Sigmoid colon (tissue), 7 donors: ENCODE measurements at places on chromosomes 2 and 18. TPM values are rescaled to one million over a fixed set of nuclear protein-coding genes. Genes with fewer than 3 reads are reported as not detected.
A peak's percentile ranks its signal among the peaks of the same experiment; 100 is the strongest.

DNA sequence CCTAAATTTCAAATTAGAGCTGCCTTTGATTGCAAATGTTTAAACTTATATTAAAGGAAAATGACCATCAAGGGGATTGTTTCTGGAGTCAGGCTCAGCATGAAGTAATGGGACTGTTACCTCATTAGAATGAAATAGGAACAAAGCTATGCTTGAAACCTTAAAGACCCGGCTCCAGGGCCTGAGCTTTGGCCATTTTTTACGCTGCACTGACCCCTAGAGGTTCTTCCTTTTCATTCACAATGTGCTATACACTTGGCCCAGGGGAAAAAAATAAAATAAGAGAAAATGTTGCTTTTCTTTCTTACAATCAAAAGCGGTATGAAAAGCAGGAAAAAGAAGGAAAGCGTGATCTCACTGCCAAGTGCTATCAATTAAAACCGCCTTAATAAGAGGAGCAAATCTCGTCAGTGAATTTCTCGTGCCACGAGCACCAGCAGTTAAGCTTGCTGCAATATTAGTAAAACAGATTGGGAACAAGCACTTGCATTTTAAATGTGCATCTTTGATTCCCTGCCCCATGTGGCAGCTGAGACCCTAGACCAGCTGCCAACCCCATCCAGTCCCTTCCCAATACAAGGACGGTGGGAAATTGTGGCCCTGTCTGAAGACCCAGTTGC lies 96.6 kb downstream of the MBD2 start:
- no peak for DNase-seq

DNA sequence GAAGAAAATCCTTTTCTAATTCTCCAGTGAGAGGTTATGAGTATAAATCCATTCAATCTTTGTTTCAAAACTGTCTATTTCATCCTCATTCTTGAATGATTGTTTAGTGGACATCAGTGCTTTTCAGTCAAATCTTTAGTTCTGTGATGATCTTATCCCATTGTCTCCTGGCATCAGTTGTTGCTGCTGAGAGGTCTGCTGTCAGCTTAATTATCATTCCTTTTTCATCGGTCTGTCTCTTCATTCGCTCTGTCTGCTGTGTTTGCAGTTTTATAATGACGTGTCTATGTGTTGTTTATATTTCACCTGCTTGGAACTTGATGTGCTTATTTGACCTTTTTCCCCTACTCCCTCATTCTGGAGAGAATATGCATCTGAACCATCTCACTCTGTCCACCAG lies 69.2 kb upstream of the GLI2 start:
- DNase-seq, result no peak

RTP5 gene
- 0.16 TPM for total RNA-seq

GRCh38 chr2:145012806-145013205 lies 492.9 kb upstream of the ZEB2 start:
- DNase-seq, result no peak

DNA sequence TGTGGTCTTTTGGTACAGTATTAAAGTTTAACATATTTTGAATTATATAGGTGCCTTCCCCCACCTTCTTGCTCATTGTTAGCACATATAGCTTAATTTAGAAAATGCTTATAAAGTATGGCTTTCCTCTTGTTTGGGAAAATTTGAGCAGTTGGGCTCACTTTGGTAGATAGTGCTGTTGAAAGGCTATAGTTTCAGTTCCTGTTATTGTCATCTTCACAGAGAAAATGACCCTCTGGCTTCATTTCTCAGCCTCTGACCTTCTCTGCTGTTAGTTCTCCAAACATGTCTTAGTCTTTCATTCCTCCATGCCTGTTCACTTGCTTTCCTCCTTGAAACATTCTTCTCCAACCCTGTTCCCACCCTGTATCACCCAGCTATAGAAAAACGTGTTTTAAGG lies 200.6 kb downstream of the WDR7 start:
- no peak for DNase-seq

- no peak for DNase-seq
These were observed 167.0 kb downstream of the ZNF804A start for GRCh38 chr2:184765112-184765895.

CRYGD gene
- not detected for total RNA-seq

- DNase-seq, result no peak
These were observed 379.6 kb downstream of the FBXO15 start for GRCh38 chr18:73768043-73768442.

DNA sequence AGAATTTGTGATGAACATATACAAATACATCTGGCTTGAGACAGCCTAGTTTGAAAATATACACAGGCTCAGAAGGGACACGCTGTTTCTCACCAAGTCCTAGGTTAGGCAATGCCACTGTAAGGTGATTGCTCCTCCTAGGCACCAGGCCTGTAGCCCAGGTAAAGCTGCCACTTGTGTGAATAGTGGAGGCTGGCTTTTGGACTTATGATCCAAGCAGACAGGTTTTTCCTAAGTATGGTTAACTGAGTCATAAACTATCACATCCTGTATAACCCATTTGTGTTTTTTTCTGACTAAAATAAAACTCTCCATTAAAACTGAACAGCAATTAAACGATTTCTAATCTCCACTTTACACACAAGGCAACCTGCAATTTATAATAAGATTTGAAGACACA lies 81.0 kb downstream of the SEMA4F start:
- no peak for DNase-seq

GRCh38 chr2:157971702-157972101 lies 95.6 kb upstream of the ACVR1 start:
- no peak for DNase-seq

- DNase-seq, result no peak
These were observed 665.3 kb downstream of the STK39 start for GRCh38 chr2:167581961-167582574.

- peak; percentile 91 for DNase-seq
These were observed 22.8 kb downstream of the TNS1 start for GRCh38 chr2:217980036-217980435.

DNA sequence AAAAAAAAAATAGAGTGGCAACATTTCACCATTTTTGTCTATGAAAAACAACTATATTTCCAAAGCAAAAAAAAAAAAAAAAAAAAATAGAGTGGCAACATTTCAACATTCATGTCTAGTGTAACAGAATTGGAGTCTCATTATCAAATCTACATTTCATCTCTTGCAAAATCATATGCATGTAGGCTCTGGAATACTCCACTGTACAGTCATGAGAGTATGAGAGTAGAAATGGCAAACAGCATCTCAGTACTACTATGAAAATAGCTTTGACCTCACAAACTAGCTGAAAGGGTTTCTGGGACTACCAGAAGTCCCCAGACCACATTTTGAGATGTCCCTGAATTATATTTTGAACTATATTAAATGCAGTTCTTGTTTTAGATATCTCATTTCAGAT lies 82.8 kb downstream of the SMAD2 start:
- DNase-seq, result no peak

GRCh38 chr2:16971722-16972234 lies 306.1 kb upstream of the CYRIA start:
- no peak for DNase-seq

GRCh38 chr18:62611453-62612288 lies 88.8 kb downstream of the ZCCHC2 start:
- no peak for DNase-seq

GBX2 gene
- not detected for total RNA-seq

GRCh38 chr18:3605954-3606443 lies 156.0 kb downstream of the TGIF1 start:
- DNase-seq, result peak; percentile 58

DNA sequence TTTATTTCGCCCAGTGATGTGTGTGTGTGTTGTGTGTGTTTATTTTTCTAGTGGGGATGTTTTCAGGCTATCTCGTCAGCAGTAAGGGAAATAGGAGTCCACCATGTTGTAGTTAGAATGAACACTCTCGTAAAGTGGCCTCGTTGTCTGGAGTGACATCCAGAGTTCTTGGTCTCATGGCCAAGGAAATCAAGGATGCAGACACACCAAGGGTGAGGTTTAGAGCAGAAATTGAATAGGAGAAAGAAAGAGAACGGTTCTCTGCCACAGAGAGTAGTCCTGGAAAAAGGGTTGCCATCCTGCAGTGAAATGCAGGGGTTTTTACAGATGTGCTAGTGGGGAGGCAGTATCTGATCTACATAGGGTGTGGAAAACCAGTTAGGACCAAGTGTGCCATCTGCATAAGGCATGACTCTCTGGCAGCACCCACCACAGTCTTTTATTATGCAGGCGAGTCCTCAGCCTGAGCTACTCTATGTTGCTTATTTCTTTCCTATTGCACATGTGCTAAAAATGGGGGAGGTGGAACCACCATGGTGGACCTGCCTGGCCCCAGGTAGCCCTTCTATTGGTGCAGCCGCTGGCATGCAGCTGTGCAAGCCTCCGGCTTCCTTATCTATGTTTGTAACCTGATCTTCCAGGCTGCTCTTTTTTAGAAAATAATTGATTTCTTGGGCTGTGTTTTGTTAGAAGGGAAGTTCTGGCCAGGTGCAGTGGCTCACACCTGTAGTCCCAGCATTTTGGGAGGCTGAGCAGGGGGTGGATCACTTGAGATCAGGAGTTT lies 23.2 kb downstream of the RALB start:
- DNase-seq, result no peak

DNA sequence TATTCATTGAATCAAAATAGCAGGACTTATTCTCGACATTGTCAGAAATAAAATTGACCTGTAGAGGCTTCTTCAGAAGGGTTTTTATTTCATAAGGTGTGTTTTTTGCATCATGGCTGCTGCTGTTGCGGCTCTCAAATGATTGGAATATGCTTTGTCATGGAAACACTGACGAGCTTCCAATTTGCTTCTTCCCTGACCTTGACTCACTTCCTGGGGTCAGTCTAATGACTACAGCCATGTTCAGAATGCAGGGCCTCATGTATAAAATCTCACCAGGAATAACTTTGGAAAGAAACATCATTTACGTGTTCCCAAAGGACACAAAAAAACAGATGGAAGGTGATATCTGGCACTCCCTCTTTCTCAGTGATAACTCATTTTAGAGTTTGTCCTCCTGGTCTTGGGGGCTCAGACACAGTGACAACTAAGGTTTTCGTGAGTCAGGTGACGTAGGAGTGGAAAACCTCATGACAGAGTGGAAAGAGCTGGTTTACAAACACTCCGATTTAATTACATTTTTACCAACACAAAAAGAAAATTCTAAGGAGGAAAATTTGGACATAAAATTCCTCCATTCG lies 467.0 kb upstream of the RAB12 start:
- no peak for DNase-seq

DNA sequence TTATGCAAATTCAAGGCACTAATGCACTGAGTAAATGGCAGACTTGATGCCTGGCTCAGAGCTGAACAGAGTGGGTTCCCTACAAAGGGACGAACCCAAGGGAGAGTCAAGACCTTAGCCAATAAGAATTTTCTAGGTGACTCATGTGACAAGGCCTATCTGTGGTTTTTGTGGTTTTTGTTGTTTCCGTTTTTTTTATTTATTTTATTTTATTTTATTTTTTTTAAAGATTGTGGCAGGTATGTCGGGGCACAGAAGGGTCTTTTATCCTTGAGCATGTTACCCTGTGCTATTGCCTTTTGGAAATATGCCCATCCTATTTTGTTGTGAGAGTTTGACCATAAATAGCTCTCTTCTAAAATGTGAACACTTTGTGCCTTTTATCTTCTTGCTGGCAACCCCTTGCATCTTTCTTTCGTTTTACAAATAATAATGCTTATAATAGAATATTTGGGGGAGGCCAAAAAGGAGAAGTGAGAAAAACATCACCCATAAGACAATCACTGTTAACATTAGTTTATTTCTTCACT lies 113.4 kb upstream of the AQP4 start:
- DNase-seq, result no peak

DNA sequence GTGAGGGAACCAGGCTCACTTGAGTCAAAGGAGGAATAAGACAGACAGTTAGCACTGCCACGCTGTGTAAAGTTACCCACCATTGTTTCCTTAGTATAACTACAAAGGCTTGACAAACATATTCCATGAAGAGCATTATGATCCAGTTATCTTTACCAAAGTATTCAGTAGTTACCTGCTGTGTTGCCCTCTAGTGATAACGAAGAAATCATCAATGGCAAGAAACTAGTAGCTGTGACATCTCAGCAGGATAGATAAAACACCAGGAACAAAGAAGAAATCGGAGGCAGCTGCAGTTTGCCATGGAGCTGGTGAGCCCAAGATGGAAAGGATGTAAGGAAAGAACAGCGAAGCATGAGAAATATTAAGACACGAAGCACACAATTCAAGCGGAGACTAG lies 215.3 kb upstream of the FSHR start:
- no peak for DNase-seq

GRCh38 chr2:165149439-165149838 lies 54.4 kb downstream of the SCN3A start:
- DNase-seq, result no peak

DUSP11 gene
- 34.7 TPM for total RNA-seq

DNA sequence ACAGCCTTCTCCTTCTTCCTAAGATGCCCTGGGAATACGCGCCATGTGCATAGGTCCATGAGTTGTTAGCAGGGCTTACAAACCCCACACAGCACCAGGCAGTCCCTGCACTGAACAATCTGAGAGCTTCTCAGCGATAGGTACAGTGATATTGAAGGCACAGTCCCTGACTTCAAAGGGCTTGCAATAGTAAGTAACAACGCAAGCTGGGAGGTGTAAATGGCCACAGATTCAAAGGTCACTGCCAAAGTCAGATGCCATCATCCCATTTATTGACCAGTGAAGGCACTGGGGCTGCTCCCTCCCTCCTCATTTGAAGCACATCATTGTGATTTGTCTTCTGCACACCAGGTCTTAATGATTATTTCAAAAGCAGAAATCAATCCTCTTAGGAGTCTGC lies 541 bp upstream of the SCYGR3 start:
- DNase-seq, result no peak

- DNase-seq, result no peak
These were observed 510.7 kb upstream of the LRRTM1 start for GRCh38 chr2:80815259-80815658.

DNA sequence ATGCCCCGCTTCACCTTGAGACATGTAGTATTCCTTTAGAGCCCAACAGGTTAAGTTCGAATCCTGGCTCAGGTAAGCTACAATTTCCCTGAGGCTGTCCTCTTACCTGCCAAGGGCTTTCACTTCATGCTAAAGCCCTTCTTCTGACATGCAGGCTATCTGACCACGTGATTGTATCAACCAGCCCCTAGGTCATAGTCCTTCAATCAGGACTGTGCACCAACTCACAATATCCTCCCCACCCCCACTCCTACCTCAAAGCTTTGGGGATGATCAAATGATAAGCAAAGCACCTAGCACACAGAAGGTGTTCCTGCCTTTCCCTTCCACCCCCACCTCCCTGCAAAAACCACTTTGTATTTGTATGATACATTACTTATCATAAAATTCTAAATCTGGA lies 78.9 kb downstream of the AAK1 start:
- no peak for DNase-seq

GRCh38 chr2:60486067-60486466 lies 67.4 kb downstream of the BCL11A start:
- no peak for DNase-seq

GALM gene
- 20.2 TPM for total RNA-seq

- DNase-seq, result no peak
These were observed 3.1 kb downstream of the ARHGAP25 start for GRCh38 chr2:68737711-68738110.

GRCh38 chr2:172223601-172224054 lies 120.9 kb upstream of the DLX2 start:
- no peak for DNase-seq
